ENCODE measurements at places on chromosomes 2 and 18. TPM values are rescaled to one million over a fixed set of nuclear protein-coding genes. Genes with fewer than 3 reads are reported as not detected.

Gene LGALSL
- total RNA-seq = 0.21 TPM

GRCh38 chr2:96584017-96584416, 47.5 kb downstream of the ARID5A start:
- no peak overlapping the region for H3K4me3 ChIP-seq
- no peaks in the 10 kb centered on the region for H3K27me3 ChIP-seq
- H3K27ac ChIP-seq = no peak overlapping the region
- no peak for DNase-seq
- H3K4me1 ChIP-seq = no peaks in the 10 kb centered on the region
- H3K36me3 ChIP-seq = no peaks in the 10 kb centered on the region

DNA sequence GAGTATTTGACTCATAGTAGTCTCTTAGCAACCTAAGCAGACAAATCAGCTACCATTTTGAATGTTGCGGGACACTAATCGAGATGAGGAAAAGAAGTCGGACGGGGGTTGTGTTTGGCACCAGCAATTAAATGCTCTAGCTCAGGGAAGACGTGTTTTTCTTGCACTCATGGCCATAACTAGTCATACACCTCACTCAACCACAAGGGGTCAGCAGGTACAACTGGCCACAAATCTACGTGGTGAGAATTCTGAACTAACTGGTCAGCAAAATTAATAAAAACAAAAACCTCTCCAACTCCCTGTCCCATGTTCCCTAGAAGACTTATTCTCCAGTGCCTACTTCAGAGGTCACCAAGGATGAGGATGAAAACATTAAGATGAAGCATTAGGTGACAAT, 1467.8 kb downstream of the DPP10 start:
- no peaks in the 10 kb centered on the region for H3K36me3 ChIP-seq
- no peak overlapping the region for H3K4me3 ChIP-seq
- H3K4me1 ChIP-seq = no peaks in the 10 kb centered on the region

- no peak for DNase-seq
- H3K4me1 ChIP-seq = no peaks in the 10 kb centered on the region
- H3K36me3 ChIP-seq = no peaks in the 10 kb centered on the region
- H3K27me3 ChIP-seq = no peaks in the 10 kb centered on the region
- H3K27ac ChIP-seq = no peak overlapping the region
Measured at GRCh38 chr2:220279840-220280239, 652.4 kb downstream of the SLC4A3 start.

- no peak overlapping the region for H3K27ac ChIP-seq
- no peak overlapping the region for H3K4me3 ChIP-seq
- no peak for DNase-seq
- no peaks in the 10 kb centered on the region for H3K36me3 ChIP-seq
Measured at GRCh38 chr2:102336502-102336945, 19.1 kb upstream of the IL18R1 start.

DNA sequence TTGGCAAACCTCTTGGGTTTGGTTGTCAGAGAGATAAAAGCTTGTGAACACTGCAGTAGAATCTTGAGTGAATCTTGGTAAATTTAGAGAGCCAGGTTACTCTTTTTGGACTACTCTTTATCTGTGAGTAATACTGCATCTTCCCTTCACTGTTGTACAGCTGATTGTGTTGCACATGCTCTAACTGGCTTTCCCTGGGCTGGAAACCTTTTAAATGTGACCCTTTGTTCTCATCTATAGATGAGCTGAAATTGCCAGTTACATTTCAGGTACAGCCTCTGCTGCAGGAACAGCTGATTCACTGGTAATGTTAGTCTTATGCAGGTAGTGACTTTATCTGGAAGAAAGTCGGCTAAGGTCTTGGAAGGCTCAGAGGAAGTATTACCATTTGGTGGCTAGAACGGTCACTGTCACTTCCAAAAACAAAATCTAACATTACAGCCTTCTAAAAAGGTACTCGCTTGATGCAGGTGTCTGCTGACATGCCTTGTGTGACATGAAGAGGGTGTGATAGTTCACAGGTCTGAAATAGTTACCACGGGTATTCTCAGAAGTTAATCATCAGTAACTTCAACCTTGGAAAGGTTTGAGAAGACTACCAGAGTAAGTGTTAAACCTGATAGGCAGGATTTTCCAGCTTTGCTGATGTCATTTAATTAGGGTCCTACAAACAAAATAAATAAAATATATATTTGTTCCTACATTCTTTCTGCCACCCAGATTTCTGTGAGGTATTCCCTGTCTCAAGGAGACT, 851.1 kb downstream of the SLC4A3 start:
- H3K4me1 ChIP-seq = no peaks in the 10 kb centered on the region
- H3K4me3 ChIP-seq = no peak overlapping the region
- no peaks in the 10 kb centered on the region for H3K36me3 ChIP-seq
- H3K27me3 ChIP-seq = no peaks in the 10 kb centered on the region
- DNase-seq = no peak

Gene SERPINB8
- 14.7 TPM for total RNA-seq

Gene TRABD2A
- total RNA-seq = 106 TPM

DNA sequence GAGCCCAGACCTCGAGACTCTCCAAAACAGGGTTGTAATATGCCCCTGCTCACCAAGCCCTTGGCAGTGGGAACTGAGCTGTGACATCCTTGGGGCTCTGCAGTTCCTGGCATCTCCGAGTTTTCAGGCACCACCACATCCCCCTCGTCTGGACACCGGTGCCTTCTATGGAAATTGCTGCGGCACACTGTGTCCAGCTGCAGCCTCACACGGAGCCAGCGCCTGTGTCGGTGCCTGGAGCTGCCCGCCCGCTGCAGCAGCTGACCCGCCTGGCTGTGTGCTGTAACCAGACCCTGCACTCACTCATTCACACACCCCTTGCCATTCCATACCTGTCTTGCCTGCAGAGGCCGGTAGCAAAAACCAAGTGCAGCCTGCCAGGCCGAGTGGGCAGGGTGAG, 11.8 kb downstream of the IWS1 start:
- H3K36me3 ChIP-seq = peaks cover 53% of the 10 kb centered on the region
- peaks cover 26% of the 10 kb centered on the region for H3K4me1 ChIP-seq
- no peak for DNase-seq
- H3K27me3 ChIP-seq = no peaks in the 10 kb centered on the region

Gene KRTCAP3
- total RNA-seq = 12.3 TPM

Gene TEX44
- total RNA-seq = not detected

DNA sequence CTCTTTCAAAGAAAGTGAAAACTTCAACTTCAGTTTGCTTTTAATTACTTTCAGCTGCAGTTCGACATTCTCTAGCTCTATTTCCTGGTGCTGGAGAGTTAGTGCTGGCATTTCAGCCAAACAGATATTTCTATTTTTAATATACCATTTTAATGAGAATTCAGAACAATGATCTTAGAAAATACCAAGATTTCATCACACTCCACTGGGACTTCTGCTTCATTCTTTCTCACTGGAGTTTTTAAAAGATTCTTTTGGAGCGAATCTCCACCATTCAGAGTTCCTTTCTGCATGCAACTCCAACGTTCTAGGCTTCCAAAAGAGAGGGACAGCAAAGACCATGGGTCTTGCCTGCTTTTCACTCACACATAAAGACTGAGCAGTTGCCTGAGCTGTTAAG, 94.2 kb downstream of the CABLES1 start:
- H3K36me3 ChIP-seq = no peaks in the 10 kb centered on the region
- no peaks in the 10 kb centered on the region for H3K4me1 ChIP-seq
- no peak overlapping the region for H3K27ac ChIP-seq
- H3K27me3 ChIP-seq = no peaks in the 10 kb centered on the region
- no peak for DNase-seq
- H3K4me3 ChIP-seq = no peak overlapping the region

Gene RAD51AP2
- total RNA-seq = not detected

DNA sequence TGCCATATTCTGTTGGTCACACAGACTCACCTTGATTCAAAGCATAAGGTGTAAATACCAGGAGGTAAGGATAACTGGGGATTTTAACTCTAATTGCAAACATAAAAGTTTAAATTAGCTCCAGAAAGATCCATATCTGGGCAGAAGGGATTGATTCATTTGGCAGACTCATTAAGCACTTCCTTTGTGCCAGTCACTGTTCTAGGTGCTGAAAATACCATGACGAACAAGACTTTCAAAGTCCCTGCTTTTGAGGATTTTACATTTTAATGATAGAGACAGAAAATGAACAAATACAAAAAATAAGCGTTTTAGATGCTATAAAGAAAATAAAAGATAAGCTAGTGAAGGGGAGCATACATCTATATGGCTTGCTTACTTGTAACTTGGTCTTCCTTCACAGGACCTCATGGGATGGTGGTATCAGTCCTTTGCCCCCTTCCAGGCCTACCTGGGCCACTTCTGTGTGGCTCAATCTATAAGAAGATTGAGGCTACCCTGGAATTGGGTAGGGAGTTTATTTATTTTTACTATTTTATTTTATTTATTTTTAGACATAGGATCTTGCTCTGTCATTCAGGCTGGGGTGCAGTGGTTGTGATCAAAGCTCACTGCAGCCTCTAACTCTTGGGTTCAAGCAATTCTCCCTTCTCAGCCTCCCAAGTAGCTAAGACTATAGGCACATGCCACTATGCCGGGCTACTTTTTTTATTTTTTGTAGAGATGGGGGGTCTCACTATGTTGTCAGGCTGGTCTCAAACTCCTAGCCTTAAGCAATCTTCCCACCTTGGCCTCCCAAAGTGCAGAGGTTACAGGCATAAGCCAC, 212.8 kb downstream of the MYCN start:
- H3K4me1 ChIP-seq = no peaks in the 10 kb centered on the region
- no peak for DNase-seq
- H3K36me3 ChIP-seq = no peaks in the 10 kb centered on the region
- no peak overlapping the region for H3K27ac ChIP-seq
- no peak overlapping the region for H3K4me3 ChIP-seq

GRCh38 chr18:79568543-79569205, 110.9 kb upstream of the CTDP1 start:
- H3K27me3 ChIP-seq = peaks cover 19% of the 10 kb centered on the region
- no peaks in the 10 kb centered on the region for H3K36me3 ChIP-seq
- H3K4me1 ChIP-seq = no peaks in the 10 kb centered on the region
- no peak overlapping the region for H3K4me3 ChIP-seq
- DNase-seq = no peak
- no peak overlapping the region for H3K27ac ChIP-seq

Gene PTH2R
- not detected for total RNA-seq

DNA sequence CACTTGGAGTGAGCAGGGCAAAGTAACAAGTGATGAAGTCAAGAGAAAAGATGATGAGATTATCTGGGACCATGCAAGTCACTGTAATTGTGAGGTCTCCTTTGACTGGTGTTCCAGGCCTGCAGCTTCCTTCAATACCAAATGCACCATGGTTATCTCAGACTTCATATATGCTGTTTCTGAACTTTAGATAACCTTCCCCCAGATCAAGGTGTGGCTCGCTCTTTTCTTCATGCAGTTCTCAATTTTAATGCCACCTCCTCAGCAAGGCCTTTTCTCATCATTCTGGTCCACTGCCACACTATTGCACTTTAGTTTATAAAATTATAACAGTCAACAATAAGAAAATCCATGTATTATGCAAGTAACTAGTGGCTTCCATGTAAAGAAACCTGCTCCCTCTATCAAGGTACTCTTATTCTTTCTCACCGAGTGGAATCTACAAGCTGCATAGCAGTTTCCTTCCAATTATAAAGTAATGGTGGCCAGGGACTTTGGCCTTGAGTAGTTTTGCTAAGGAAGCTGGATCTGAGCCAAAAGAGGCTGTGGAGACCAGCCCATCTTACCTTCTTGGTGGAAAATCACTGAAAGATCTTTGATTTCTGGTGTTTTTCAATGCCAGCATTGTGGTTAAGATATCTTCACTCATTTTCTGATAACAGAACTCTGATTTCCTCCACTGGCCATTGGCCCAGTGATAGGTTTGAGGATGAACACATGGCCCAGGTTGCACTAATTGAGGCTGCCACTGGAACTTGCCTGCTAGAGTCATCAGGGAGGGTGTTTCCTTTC, 113.6 kb downstream of the KCNE4 start:
- no peaks in the 10 kb centered on the region for H3K27me3 ChIP-seq
- H3K36me3 ChIP-seq = no peaks in the 10 kb centered on the region

GRCh38 chr2:71380665-71381064, 49.1 kb downstream of the ZNF638 start:
- H3K4me3 ChIP-seq = no peak overlapping the region
- peaks cover 6% of the 10 kb centered on the region for H3K36me3 ChIP-seq
- no peaks in the 10 kb centered on the region for H3K4me1 ChIP-seq
- DNase-seq = no peak

GRCh38 chr2:54579682-54580620, 123.8 kb downstream of the SPTBN1 start:
- peaks cover 91% of the 10 kb centered on the region for H3K4me1 ChIP-seq
- peak overlapping the region; percentile 98 for H3K27ac ChIP-seq
- peak overlapping the region; percentile 5 for H3K4me3 ChIP-seq
- no peaks in the 10 kb centered on the region for H3K27me3 ChIP-seq

Gene SRBD1
- total RNA-seq = 22.2 TPM

GRCh38 chr2:9905413-9905812, 46.1 kb upstream of the GRHL1 start:
- no peak for DNase-seq
- no peak overlapping the region for H3K27ac ChIP-seq
- H3K27me3 ChIP-seq = no peaks in the 10 kb centered on the region
- H3K4me3 ChIP-seq = no peak overlapping the region
- H3K36me3 ChIP-seq = peaks cover 13% of the 10 kb centered on the region
- H3K4me1 ChIP-seq = no peaks in the 10 kb centered on the region

DNA sequence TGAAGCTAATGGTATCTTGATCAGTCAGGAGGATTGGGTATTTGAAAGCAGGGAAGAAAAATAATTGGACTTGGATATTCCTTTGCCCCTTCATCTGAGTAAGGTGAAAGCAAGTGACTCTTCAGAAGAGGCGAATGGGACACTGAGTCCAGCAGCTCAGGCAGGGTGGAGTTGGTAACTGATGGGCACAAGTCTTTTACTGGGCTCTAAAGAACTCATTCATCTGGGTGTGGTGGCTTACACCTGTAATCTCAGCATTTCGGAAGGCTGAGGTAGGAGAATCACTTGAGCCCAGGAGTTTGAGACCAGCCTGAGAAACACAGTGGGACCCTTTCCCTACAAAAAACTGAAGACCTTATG, 11.2 kb downstream of the CFLAR start:
- H3K4me1 ChIP-seq = peaks cover 90% of the 10 kb centered on the region
- DNase-seq = no peak
- H3K4me3 ChIP-seq = peak overlapping the region; percentile 92
- peaks cover 21% of the 10 kb centered on the region for H3K36me3 ChIP-seq

Gene KIF3C
- 3.3 TPM for total RNA-seq

GRCh38 chr2:82811946-82812345, 1647.1 kb downstream of the SUCLG1 start:
- H3K27me3 ChIP-seq = no peaks in the 10 kb centered on the region
- H3K4me1 ChIP-seq = no peaks in the 10 kb centered on the region
- DNase-seq = no peak
- no peaks in the 10 kb centered on the region for H3K36me3 ChIP-seq
- H3K27ac ChIP-seq = no peak overlapping the region

Gene CYP27C1
- not detected for total RNA-seq

Gene RGPD3
- 0.16 TPM for total RNA-seq
